ENCODE measurements at places on chromosomes 13 and 19.
A peak's percentile ranks its signal among the peaks of the same experiment; 100 is the strongest.

GRCh38 chr19:18876865-18877264 is 19.1 kb downstream of the CERS1 start:
- no peak for DNase-seq

GRCh38 chr13:100875392-100876043 is 200.9 kb upstream of the TMTC4 start:
- DNase-seq, result peak; percentile 27

DNA sequence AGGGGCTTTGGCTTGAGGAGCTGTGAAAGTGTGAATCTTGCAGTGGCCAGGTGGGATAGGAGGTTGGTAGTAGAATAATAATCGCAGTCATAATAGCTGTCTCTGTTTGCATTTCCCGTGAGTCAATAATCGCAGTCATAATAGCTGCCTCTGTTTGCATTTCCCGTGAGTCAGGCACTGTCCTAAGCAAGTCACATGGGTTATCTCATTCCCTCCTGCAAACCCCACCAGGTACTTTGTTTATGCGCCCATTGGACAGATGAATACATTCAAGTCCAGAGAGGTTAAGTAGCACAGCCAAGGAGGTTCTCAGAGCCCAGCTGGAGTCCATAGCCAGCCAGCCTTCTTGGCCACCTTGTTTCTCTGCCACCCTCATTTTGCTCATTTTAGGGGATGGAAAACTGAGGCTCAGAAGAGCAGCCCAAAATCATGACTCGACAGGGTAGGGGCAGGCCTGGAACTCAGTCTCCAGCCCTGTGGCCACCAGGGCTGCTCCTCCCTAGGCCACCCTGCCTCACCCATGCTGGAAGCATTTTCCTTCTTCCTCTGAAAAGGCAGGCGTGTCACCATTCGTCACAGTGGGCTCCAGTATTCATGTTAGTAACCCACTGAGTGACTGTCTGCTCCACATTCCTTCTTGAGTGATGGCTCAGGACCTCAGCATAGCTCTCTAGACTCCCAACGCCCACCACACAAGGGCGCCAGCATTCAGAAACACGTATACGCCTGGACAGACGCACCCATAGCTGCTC is 206.2 kb downstream of the URI1 start:
- peak; percentile 17 for DNase-seq

GRCh38 chr13:103099722-103100293 is 33.6 kb upstream of the SLC10A2 start:
- peak; percentile 65 for DNase-seq

- peak; percentile 58 for DNase-seq
Measured at GRCh38 chr13:90238413-90238812, 1109.1 kb upstream of the MIR17HG start.

DNA sequence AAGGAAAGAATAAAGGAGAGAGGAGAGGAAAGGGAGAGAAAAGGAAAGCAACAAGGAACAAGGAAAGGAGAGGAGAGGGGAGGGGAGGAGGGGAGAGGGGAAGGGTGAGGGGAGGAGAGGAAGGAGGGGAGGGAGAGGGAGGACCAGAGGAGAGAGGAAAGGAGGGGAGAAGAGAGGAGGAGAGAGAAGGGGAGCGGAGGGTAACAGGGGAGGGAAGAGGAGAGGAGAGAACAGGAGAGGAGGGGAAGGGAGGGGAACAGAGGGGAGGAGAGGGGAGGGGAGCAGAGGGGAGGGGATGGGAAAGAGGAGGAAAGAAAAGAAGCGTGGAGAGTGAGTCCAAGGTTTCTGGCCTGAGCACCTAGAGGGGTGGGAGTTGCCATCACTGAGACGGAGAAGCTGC is 26.7 kb downstream of the FAAP24 start:
- no peak for DNase-seq

DNA sequence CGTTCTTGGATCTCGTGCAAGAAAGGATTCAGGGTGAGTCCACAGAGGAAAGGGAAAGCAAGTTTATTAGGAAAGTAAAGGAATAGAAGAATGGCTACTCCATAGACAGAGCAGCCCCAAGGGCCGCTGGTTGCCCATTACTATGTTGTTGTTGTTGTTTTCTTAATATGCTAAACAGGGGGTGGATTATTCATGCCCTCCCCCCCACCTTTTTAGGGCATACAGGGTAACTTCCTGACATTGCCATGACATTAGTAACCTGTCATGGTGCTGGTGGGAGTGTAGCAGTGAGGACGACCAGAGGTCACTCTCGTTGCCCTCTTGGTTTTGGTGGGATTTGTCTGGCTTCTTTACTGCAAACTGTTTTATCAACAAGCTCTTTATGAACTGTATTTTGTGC is 29.1 kb upstream of the PCDH9 start:
- no peak for DNase-seq

- no peak for DNase-seq
Measured at GRCh38 chr19:43028866-43029265, 2.6 kb upstream of the PSG11 start.

GRCh38 chr13:113851826-113852535 is 11.9 kb downstream of the GAS6 start:
- no peak for DNase-seq

DNA sequence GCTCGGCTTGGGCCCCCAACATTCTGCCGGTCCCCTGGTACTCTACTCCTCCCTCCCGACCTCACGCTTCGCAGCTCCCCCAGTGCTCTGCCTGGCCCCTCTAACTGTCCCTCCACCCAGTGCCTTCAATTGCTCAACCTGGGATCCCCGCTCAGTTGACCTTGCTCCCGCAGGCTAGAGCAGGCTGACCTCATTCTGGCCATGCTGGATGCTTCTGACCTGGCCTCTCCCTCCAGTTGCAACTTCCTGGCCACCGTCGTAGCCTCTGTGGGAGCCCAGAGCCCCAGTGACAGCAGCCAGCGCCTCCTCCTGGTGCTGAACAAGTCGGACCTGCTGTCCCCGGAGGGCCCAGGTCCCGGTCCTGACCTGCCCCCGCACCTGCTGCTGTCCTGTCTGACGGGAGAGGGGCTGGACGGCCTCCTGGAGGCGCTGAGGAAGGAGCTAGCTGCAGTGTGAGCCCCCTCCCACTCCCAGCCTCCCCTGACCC is 3.6 kb downstream of the GTPBP3 start:
- DNase-seq, result no peak

GRCh38 chr19:4800591-4801081 is 9.1 kb downstream of the FEM1A start:
- DNase-seq, result peak; percentile 96

DNA sequence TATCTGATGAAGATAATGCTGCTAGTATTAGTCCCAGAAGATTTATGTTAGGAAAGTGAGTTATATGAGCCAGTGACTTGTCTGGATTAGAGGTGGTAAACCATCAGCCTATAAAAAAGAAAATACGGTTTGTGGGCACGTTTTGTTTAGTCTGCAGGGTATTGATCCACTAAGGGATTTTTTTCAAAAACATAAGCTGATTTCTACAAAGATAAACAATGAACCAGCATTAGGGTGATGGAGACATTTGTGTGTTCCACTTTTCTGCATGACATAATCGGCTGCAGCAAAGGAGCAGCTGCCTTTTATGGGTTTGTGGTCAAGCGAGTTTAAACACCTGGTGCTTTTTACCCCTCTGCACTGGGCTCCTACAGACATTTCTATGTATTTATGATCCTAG is 836.4 kb upstream of the GPC6 start:
- DNase-seq, result no peak

- no peak for DNase-seq
Measured at GRCh38 chr13:51006067-51006845, 96.7 kb downstream of the RNASEH2B start.

- DNase-seq, result no peak
Measured at GRCh38 chr19:16782719-16783118, 46.5 kb upstream of the SIN3B start.

- DNase-seq, result no peak
Measured at GRCh38 chr13:110576070-110576394, 14.5 kb upstream of the RAB20 start.

- no peak for DNase-seq
Measured at GRCh38 chr13:60501236-60501635, 104.2 kb downstream of the TDRD3 start.

GRCh38 chr13:100619940-100620339 is 31.4 kb upstream of the GGACT start:
- DNase-seq, result no peak

DNA sequence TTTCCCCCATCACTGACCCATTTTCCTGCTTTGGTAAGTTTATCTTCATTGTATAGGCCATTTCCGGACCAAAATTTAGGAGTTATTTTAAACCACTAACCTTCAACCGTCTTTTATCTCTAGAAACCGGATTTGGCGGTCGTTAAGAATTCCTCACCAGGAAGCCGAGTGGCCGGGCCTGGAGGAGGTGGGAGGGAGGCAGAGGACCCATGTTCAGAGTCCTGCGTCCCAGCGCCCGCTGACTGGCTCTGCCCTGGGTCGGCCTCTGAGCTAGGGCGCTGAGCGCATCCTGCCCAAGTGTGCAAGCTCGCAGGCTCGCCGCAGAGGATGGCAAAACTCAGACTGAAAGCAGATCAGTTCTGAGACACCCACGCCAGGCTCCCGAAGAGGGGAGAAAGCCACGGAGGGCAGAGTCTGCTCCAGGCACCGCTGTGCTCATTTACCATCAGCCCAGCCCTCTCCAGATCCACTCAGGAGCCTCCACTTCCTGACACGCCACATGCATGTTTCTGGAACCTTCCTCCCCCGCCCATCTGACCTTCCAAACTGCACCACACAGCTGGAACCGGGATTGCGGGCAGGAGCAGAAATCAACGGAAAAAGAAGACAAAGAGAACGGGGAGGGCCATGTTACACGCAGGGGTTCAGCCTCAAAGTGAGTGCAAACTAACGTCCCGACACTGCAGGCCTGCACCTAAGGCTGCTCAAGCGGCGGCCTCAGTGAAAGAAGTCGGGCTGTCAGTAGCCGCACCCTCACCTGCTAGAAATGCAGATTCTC is 8.3 kb downstream of the COL4A1 start:
- no peak for DNase-seq

GRCh38 chr13:94813920-94814475 is 101.7 kb upstream of the SOX21 start:
- DNase-seq, result no peak

GRCh38 chr19:56263319-56263718 is 9.2 kb upstream of the EDDM13 start:
- DNase-seq, result no peak

DNA sequence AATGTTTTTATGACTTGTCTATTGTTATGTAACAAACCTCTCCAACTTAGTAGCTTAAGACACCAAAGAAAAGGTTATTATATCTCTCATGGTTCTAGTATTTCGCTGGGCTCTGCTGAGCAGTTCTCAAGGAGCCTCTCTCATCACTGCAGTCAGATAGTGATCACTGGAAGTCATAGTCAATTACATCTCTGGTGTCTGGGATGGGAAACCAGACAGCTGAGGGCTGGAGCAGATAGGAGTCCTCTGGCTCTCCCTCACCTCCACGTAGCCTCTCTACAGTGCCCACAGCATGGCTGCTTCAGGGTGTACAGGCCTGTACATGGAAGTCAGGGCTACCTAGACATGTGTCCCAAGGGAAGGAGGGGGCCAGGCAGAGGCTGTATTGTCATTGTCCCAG is 507.5 kb downstream of the MYO16 start:
- no peak for DNase-seq

GRCh38 chr19:35703343-35703742 is 1.0 kb upstream of the ZBTB32 start:
- DNase-seq, result no peak

DNA sequence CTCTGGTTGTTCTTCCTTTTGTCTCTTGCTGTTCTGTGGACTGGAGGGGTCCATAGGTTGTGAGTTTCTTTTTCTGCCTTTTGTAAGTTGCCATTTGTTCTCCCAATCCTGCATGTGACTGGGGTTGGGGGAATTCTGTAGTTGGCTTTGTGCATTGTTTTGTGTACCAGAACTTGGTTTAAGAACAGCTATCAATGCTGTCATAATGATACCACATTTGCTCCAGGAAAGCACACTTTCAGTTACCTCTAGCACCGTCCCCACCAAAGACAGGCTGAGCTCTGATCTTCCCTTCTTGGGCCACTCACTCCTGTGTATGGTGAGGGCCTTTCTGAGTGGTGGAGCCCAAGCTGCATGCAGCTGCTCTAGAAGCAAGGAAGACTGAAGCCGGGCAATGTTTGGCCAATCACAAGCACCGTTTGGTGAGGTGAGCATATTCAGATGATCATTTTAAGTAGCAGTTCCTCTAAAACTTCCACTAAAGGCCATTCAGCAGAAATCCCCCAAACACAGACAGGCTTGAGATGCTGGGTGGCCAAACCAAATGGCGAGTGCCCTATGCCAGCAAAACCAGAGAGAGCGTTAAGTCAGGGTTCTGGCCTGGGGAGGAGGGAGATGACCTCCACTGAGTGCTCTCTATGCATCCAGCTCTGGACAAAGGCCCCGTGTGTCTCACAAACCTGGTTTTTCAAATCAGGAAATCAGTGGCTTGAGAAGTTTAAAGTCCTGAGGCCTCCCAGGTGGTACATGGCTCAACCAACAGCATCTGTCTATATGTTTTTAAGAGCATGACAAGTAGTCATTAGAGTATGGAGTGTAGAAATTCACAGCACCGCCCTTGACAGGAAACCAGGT is 120.7 kb upstream of the SPATA13 start:
- DNase-seq, result no peak

- DNase-seq, result no peak
Measured at GRCh38 chr13:113822266-113822665, 41.6 kb downstream of the GAS6 start.

DNA sequence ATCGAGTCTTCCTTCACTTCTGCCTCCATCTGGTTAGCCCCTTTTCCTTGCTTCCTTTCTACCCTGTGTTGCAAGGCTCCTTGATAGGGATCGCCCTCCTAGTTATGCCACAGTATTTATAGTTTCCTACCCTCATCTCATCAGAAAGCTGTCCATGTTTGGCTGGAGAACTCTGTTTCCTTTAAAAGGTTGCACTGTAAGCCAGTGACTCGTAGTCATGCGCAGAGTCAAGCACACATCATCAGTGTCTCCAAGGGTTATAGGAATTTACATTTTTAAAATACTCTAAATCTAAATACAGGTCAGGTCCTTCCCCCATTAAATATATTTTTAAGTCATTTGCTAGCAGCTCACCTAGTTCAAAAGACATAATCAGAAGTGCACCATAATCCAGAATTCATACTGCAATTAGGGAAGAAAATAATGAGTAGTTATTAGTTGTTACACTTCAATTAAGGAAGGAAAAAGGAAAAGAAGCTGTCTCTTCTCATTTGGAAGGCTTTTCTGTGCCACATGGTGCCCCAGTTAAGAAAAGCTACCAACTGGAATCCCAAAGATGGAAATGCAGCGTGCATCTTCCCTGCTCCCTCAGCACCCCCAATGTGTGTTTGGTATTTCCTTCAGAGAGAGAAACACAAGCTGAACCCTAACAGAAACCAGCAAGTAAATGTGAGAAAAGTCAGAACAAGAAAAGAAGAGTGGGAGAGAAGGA is 81.0 kb downstream of the GPR12 start:
- DNase-seq, result peak; percentile 53

Measured in epithelial cell of esophagus (primary cell).